Spleen (tissue), 13 donors: ENCODE measurements at places on chromosomes 6 and 20. TPM values are rescaled to one million over a fixed set of nuclear protein-coding genes. Genes with fewer than 3 reads are reported as not detected.

Gene ULBP3
- 1.4 TPM for total RNA-seq

Gene C2
- total RNA-seq, result 173 TPM

Gene OR12D3
- not detected for total RNA-seq

Gene LAMP5
- total RNA-seq, result 0.34 TPM

Gene XKR7
- 0.13 TPM for total RNA-seq

Gene EYS
- total RNA-seq, result 0.21 TPM
